NCI-H2107 (cell line): ENCODE measurements at places on chromosomes 1 and 21.

GRCh38 chr1:56811331-56811730, 7.9 kb downstream of the FYB2 start:
- no peak for DNase-seq

GRCh38 chr1:11067716-11068599, 8.1 kb upstream of the SRM start:
- DNase-seq, result no peak

DNA sequence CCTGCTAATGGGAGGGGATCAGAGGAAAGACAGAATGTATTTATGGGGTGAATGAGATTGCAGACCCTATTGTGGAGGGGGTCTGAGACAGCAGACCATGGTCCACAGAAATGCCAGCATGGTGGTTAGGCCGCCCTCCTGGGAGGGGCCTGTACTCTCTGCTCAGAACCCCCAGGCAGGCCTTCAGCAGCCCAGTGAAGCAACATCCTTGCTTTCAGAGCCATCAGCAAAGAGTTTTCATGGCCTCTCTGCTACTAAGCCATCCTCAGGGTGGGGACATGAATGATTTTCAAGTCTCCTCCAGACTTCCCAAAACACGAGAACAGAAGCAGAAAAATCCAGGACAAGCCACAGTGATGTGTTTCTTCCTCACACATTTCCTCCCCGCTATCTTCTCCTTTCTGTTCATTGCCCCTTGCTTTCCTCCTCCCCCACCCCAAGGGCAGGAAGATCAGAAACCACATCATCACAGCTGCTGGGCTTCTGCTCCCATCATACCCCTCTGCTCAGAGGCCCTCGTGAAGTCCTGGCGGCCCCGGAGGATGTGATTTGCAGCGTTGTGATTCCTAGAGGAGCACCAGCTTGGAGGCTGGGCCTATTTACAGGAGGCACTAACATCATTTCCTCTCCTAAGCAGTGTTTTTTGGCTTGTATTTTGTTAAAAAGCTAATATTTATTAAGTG, 48.0 kb downstream of the ABCA4 start:
- no peak for DNase-seq

GRCh38 chr1:174572771-174573170, 125.0 kb downstream of the GPR52 start:
- no peak for DNase-seq

DNA sequence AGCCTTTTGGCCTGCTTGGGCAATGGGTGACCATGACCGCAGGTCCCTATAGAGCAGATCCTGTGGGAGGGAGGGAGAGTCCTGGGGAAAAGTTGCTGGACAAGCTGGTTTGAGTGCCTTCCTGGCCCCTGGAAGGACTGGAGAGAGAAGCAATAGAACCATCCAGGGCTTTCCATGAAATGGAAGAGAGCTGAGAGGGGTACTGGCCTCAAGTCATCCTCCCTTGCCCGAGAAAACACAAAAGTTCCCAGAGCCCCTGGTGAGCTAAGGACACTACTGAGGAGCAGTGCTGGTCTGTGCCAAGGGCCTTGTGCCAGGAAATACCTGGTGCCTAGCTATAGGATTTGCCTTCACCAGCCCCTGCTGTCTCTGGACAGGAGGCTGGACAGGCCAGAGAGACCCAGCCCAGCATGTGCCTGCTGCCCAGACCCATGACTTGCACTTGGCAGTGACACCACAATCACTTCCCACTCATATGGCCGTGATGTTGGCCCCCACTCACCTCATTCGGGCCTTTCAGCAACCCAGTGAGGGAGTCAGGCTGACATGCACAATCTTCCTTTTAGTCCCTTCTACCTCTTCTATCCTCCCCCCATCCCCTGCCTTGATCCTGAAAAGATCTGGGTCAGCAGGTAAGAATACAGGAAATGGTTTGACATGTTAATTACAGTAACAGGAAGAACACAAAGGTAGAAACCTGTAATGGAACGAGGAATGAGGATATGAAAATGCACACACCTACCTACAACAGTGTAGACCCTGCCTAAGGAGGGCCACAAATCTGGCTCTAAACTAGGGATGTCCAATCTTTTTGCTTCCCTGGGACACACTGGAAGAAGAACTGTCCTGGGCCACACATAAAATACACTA, 7.0 kb downstream of the SH3BP5L start:
- DNase-seq, result no peak

GRCh38 chr1:22290611-22291010, 147.7 kb upstream of the WNT4 start:
- no peak for DNase-seq

GRCh38 chr1:53603431-53603830, 135.5 kb downstream of the GLIS1 start:
- DNase-seq, result no peak

GRCh38 chr1:59444520-59444919, 147.6 kb downstream of the FGGY start:
- no peak for DNase-seq

GRCh38 chr21:17583898-17584297, 28.8 kb downstream of the BTG3 start:
- DNase-seq, result no peak

GRCh38 chr1:86551305-86551704, 4.4 kb downstream of the CLCA4 start:
- no peak for DNase-seq

DNA sequence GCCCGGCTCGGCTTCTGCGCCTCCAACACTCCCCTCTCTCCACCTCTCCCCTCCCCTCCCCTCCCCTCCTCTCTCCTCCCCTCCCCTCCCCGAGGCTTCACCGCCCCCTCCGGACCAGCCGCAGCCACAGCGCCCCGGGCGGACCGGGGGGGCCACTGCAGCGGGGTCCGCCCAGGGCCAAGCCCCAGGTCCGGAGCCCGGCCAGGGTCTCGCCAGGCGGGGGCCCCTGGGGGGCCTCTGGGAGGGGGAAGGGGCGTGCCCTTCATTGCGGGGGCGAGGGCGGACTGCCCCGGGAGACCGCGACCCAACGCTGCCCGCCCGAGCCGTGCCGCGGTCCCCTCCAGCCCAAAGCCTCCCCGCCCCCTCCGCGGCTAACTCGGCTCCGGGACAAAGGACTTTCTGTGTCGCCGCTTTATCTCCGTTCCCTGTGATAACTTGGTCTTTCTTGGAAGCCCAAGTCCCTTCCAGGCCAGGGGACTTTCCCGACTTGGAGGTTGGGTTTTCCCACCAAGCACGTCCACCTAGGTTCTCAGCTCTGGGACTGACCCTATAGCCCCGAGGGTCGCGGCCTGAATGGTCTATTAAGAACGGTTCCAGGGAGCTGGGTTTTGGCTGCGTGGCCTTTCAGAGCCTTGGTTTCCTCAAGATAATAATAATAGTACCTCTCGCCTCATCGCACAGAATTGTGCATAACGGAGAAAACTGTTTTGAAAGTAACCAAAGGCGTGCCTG, at the start of gene UBQLN4:
TSS of gene UBQLN4 (minus strand) at position 31 of the 732 bp plus-strand sequence. CDS start 97 bp downstream, outside the sequence.
- DNase-seq, result peak; percentile 76
